ENCODE measurements at places on chromosomes 1 and 21.

DNA sequence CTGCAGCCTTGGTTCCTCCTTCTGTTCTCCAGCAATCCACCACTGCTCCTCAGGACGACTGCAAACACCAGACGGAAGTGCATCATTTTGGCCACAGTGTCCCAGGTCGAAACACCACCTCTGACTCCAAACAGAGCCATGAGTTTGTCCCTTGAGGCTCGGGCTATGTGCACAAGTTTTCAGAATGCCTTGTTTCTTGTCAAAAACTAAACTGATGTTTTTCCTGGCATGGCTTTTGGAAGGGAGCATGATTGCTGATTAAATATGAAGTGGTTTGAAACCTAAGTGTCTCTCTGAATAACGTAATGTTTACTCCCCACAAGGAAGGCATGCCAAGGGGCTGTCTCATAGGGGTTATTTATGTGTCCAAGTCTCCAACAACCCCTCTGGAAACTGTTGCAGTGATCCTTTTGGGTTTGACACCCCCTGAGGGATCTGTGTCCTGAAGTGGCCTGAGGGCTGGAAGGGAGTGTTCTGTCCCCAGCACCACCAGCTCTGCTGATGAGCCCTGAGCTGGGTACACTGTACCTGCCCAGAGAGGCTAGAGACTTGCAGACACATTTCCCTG lies 132.7 kb downstream of the PLPP3 start:
- DNase-seq: no peak

DNA sequence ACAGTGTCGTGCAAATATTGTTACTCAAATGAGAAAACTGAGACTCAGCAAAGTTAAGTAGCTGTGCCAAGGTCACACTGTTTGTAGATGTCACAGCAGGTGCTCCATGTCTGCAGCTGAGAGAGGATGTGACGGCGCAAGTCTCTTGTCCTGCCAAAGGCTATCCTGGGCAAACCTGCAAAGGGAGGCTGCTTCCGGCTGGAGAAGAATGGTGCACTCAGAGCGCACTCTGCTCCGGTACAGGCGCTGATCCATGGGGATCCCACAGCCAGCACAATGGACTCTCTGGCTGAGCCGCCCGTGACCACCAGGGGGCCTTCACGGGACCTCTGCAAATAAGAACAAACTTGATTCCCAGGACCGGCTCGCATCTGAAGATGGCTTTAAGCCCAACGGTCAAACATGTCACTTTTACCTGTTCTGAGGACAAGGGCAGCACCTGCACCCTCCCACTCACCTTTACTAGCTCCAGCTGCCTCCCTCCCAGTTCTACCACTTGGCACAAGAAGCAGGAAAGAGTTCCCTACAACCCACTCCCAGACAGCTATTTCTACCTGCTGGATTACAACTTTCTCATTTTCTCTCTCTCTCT lies 21.9 kb downstream of the RD3 start:
- peak; percentile 27 for DNase-seq

- no peak for DNase-seq
These were observed 173.6 kb downstream of the ZP4 start for GRCh38 chr1:237717106-237717505.

GRCh38 chr1:232940262-232940661 lies 10.1 kb upstream of the NTPCR start:
- no peak for DNase-seq

DNA sequence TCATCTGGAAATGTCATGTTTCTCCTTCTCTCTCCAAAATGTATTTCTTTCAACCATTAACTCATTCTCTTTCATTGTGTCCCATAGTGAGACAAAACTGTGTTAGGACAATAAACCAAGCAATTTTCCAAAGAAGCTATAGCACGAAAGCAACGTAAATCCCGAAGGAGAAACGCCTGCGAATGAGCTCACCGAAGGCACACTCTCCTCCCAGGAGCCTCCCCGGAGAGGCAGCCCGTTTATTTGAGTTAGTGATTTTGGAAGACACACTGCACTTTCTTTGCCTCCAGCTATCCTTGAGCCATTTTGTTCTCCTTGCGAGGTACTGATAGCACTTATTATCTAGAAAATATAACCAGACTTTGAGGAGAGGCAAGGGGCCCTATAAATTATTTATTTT lies 41.2 kb downstream of the RSPH1 start:
- no peak for DNase-seq
